Pulmonary artery endothelial cell (primary cell): ENCODE measurements at places on chromosomes 5 and 9. TPM values are rescaled to one million over a fixed set of nuclear protein-coding genes. Genes with fewer than 3 reads are reported as not detected.

The RALGDS gene
- total RNA-seq, result 30.4 and 34.6 TPM in 2 replicates

The FAT2 gene
- under 0.01 and 0.14 TPM in 2 replicates for total RNA-seq

DNA sequence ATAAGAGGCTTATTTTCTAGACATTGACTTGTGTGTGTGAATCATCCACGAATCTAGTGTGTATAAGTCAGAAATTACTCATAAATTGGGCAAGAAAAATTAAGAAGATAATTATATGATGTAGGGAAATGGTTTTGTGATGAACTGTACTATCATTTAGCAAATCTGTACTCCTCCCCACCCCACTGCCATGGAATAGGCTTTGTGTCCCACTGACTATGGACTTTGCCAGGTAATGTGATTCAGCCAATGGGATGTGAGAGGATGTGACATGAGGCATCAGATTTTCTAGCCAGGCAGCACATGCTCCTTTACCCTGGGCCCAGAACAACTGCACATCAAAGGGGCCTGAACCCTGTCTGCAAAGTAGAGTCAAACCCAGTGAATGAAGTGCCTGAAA, 406.6 kb downstream of the CTNND2 start:
- DNase-seq, result no peak

GRCh38 chr5:78354066-78354670, 6.2 kb upstream of the SCAMP1 start:
- DNase-seq, result no peak

DNA sequence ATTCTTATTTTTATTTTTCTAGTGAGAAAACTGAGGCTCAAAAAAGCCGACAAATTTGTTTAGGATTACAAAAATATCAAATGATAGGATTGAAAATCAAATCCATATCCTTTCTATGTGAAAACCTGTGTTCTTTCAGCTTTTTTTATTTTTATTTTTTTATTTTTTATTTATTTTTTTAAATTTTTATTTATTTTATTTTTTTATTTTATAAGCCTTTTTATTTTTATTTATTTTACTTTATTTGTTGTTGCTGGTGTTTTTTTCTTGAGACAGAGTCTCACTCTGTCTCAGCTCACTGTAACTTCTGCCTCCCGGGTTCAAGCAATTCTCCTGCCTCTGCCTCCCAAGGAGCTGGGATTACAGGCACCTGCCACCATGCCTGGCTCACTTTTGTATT, 45.4 kb upstream of the CDKN2B start:
- DNase-seq, result no peak

DNA sequence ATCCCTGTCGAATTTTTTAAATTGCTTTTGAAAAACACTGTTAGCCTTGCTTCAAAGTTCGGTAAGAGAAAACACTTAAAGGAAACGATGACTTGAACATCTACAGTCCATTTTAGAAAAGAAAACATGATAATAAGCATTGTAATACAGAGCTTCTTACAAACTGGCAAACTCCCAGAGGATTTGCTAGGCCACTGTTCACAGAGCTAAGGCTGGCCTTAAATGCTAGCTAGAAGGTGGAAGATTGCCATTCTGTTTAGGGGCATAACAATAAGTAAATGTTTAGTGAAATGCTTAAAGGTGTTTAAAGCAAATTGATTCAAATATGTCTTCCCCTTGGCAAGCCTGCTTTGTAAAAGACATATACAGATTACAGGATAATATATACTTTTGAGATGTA, 169.6 kb downstream of the TLE4 start:
- DNase-seq, result no peak

DNA sequence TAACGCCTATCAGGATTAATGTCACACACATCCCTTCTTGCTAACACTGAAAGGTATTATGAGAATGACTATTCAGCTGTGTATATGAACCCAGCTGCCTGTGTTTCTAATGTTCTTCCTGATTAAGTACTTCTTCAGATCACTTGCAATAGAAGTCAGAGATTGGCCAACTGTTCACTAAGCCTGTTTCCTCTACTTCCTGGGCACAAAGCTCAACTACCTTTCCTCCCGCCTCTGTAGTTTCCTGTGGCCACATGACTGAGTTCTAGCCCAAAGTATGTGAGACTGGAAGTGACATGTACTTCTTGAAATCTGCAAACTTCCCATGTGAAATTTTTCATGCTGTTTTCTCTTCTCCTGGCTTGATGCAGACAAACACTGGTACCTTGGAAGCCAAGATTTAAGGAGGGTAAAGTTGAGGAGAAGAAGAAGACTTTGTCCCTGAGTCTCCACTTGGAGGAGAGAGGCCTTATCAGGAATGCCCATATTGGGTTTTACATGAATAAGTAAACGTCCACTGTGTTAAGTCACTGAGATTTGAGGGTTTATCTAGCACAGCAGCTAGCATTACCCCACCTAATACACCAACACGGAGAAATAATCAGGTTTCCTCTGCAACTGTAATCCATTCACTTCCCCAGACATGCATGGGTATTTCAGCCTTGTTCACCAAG, 58.6 kb downstream of the SLIT3 start:
- no peak for DNase-seq

DNA sequence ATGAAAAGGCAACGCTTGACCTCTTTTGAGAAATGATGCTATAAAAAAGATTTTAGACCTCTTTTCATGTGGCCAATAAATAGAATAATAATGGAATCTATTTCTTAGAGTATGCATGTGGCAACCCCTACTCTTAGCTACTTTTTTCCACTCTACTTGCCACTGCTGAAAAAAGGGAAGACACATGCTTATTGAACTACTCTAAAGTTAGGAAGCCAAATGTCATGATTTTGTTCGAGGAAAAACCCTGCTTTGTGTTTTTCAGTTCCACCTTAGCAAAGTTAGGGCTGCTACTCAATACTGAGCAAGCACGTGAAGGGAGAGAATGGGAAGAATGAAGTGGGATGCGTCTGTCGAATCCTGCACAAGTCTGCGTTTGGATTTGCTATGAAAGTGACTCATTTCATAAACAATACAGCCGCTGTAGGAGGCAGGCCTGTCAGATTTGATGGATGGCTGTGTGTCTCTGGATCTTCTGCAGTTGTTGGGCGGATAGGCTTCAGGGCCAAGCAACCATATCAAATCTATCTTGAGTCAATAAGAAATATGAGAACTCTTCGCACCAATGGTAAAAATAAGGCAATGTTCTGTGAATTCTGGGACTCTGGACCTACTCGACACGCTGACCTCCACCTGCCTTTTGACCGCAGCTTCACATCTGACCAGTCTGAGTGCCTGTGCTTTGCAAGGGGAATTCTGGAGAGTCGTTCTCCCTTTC, 333.6 kb downstream of the PIK3R1 start:
- no peak for DNase-seq

- no peak for DNase-seq
Observed at GRCh38 chr5:83251849-83252248, 174.5 kb downstream of the XRCC4 start.

GRCh38 chr5:179872055-179872827, 13.6 kb upstream of the MRNIP start:
- no peak for DNase-seq

DNA sequence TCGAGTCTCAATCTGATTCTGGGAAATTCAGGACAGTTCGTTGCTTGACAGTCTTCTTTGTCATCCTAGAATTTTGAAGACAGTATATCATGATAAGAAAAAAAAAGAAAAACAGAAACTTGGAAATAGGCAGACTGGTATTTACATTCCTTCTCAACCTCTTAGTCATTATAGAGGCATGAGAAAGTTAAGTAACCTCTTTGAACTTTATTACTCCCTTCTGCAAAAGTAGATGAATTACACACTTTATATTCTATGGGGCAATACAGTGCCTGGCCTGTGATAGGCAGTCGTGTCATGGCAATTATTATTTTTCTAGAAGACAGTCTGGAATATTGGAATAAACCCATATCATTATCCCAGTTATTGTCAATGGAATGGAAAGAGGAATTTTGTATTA, 828.9 kb downstream of the TLR4 start:
- no peak for DNase-seq

The IL6ST gene
- total RNA-seq, result 373 and 796 TPM in 2 replicates

GRCh38 chr5:153086486-153086885, 404.0 kb upstream of the GRIA1 start:
- DNase-seq, result no peak

GRCh38 chr5:111511174-111511830, 1.0 kb downstream of the STARD4 start:
- DNase-seq, result peak; percentile 11

The MAML1 gene
- total RNA-seq, result 7.3 and 8.0 TPM in 2 replicates

The RNF183 gene
- total RNA-seq, result not detected in 2 replicates

DNA sequence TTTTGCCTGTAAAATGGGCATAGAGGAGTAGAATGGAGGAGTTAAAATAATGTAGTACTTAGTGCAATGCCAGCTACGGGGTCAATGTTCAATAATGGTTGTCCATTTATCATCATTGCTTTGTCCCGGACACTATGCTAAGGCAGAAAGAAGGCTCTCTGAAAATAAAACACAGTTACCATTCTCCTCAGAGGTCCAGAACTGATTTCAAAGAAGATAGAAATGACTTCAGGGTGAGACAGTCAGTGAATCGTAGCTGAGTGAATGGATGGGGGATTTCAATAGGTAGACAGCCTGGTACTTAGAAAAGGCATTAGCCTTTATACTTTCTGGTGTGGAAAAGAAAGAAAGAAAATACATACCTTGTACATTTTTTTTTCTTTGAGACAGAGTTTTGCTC, 1.2 kb upstream of the AK3 start:
- no peak for DNase-seq

The PCDHB13 gene
- 0.33 and 0.99 TPM in 2 replicates for total RNA-seq

DNA sequence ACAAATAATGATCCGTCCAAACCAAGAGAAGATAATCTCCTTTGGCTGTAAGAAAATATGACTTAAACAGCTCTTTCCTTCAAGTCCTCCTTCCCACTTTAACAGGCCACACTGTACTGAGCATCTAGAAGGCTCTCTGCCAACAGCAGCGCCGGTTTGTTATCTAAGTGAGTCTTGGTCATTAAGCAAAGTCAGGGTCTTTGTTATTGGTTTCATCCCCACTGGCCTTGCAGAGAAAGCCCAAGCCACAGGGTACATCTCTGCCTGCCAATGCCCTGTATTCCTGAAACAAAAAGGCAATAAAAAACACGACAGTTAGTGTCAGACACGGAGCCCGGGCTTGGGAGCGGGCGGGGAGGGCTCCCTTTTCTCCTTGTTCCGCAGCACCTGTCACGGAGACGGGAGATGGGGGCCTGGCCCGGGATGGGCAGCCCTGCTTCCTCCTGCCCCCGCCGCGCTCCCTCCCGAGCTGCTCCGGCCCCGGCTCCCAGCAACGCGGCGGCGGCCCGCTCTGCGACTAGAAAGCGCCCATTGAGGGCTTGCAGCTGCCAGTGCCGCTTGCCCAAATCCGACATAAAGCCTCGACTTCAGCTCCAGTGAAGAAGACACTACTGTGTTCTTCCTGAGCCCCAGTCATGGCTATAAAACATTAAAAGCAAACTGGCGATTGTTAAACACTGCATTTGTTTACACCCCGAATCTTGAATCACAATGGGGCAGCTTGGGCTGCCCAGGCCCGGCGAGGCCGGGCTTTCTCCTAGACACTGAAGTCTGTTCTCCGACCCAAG, 28.1 kb upstream of the PIK3R1 start:
- DNase-seq, result no peak

GRCh38 chr5:136781464-136781863, 416.1 kb upstream of the TRPC7 start:
- no peak for DNase-seq

The LRSAM1 gene
- total RNA-seq, result 11.4 and 11.7 TPM in 2 replicates

- DNase-seq, result no peak
Observed at GRCh38 chr9:96067600-96067999, 192.1 kb downstream of the ERCC6L2 start.

DNA sequence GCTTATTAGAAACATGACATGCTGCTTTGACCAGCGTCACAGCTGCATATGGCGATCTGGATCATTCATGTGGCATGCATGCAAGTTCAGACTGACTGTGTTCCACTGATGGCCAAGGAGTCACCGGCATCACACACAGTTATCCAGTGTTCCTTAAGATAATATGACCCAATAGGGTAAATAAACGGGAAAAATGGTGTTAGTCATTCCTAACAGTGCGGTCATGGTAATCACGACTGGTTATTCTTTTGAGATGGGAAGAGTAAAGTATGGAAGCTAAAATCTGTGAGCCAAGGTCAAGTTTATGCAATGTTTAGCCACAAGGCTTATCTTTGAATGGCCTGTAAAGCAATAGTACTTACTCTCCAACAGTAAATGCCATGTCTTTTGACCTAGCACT, 29.3 kb upstream of the LVRN start:
- no peak for DNase-seq
